ENCODE measurements at places on chromosomes 5 and 9. TPM values are rescaled to one million over a fixed set of nuclear protein-coding genes. Genes with fewer than 3 reads are reported as not detected.

DNA sequence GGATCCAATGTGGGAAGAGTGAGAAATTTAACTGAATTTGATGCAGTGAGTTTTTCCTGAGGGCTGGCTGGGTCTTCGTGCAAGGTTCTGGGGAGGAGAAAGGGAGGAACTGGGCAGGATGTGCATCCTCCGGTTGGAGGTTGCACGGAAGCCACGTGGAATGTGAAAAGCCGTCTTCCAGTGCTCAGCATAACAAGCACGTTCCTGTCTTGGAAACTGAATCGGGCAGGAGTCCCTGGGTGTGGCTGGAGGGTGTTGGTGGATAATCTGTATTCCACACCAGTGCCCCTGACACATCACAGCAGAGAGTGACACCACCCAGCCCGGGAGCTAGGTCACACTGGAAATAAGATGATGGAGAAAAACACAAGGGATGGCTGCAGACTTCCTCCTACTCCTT is 154.3 kb downstream of the C5orf15 start:
- DNase-seq, result no peak

DNA sequence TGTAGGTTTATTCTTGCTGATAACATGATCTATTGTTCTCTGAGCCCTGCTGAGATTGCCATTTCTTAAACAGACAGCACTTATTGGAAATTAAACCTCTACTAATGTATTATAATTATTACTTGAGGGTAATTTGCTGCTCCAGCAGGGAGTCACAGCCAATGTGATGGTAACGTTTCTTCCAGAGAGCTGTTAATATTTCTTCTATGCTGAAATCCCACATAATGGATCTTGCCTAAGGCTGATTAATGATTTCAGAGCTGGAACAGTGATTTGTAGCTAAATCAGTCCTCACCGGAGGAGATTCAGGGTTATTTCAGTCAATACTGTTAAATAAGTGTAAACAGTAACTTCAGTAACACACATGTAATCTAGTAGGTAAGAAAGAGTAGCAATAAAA is 170.1 kb downstream of the CDH12 start:
- DNase-seq, result no peak

GRCh38 chr9:28774433-28775235 is 1201.4 kb upstream of the C9orf72 start:
- no peak for DNase-seq

Gene SRD5A1
- total RNA-seq, result 2.1 TPM

Gene GOLPH3
- total RNA-seq, result 51.2 TPM

Measured in CD8-positive, alpha-beta T cell (primary cell).